Anterior cingulate cortex (tissue), 58 donors: ENCODE measurements at places on chromosomes 13 and 19.

- no peak for DNase-seq
These were observed 42.4 kb upstream of the RFC3 start for GRCh38 chr13:33775339-33776108.

- DNase-seq, result no peak
These were observed 37.6 kb downstream of the KCTD12 start for GRCh38 chr13:76848596-76848995.

DNA sequence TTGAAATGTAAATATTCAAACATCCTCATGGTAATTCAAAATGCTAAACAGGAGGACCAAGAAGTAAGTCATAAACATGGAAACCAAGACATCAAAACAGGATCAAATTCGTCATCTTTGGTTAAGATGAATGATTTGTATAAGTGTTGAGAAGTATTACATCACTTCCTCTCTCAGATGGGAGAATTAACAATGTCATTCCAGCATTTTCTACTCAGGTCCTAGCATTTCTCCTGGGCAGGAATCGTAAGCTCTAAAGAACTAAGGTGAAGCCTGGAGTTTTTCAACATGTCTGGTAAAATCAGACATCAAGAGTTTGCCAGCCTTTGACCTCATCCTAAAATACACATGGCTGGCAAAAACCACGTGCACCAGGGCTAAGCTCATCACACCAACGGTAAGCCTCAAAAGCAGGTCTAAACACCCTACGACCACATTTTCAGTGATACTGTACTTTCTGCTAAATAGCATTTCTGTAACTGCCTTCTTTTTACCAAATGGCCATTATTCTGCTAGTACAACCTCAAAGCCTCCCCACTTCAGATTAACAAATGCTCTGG is 24.8 kb downstream of the RANBP3 start:
- no peak for DNase-seq

- DNase-seq, result no peak
These were observed 2.0 kb downstream of the CAMSAP3 start for GRCh38 chr19:7597689-7598088.

DNA sequence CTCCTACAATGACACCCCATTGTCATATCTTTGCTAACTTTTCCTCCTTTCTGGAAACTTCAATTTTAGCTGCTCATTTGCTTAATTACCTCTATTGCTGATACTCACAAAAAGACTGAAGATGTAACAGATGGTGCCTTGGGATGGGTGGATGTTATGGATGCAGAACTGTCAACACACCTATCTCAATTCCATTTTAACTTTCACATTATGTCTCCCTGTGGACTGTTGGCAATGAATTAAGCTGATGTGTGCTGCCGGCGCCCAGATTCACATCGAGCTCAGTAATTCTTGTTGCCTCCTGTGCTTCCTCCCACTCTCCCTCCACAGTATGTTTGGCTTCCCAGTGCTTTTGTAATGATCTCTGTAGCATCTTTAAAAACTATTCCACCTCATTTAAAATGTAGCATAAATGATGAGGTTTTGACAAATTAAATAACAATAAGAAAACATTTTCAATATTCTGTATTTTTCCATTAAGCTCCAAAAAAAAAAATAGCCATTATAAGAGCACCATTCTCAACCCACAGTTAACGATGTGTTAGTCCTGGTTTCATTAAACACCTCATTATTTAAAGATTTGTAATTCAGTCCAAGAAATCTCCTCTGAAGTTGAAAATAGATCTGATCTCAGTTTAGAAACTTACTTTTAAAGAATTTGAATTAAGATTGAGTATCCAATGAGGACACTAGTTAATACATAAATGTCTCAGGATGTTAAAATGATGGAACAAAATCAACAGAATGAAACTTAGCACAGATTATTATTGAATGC is 99.9 kb upstream of the FAM216B start:
- no peak for DNase-seq

DNA sequence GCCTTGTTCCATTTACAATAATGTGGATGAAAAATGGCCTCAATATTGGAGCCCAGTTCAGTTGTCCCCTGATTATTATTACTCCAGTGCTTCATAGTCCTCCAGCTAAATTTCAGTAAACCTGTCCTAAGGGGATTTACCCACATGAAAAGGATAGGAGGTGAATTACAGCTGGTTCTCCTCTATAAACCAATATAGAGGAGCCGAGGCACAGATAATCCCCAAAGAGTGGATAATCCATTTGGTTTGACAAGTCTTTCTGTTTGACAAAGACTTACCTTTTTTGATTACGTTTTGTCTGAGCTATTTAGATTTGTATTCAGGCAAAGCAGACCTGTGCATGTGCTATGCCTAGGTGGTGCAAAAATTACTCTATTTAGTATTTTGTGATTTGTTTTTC is 2.7 kb downstream of the CNMD start:
- no peak for DNase-seq

- DNase-seq, result no peak
These were observed 41.0 kb upstream of the GRTP1 start for GRCh38 chr13:113404723-113405471.

DNA sequence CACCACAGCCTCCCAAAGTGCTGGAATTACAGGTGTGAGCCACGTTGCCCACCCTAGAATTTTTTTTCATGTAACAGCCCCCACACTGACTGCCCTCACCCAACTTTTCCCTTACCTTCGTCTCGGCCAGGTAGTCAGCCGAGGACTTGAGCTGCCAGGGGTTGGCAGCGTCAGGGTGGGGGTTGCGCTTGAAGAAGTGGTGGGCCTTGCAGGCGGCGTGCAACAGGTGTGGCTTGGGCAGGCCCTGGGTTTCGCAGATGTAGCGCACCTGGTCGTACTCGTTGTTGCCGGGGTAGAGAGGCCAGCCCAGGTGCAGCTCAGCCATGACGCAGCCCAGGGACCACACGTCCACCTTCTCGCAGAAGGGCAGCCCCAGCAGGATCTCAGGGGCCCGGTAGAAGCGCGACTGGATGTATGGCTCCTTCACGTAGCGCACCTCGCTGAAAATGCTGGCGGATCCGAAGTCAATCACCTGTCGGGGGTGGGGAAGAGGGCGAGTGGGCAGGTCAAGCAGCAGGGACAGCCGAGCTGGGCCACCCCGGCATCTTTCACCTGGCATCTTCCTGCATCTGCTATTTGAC is 6.2 kb downstream of the HIPK4 start:
- no peak for DNase-seq

- DNase-seq, result no peak
These were observed 2.4 kb downstream of the HPN start for GRCh38 chr19:35043906-35044305.

DNA sequence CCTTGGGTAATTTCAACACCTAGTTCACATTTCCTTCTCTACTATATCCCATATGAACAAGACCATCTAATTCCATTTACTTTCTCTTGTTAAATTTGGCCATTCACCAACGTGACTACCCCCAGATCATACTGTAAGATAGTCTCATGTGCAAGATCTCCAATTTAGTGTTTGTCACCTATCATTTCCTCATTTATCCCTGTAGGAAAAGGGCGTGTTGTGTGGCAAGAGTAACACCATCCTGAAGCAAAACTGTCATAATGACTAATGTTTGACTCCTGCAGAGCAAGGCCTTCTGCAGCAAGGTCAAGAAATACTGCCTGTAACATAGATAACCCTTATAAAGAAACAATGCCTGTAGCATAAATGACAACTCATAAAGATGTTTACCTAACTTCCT is 51.3 kb downstream of the SUCLA2 start:
- DNase-seq, result no peak
